Osteocyte (in vitro differentiated cells): ENCODE measurements at places on chromosomes 7 and 10. TPM values are rescaled to one million over a fixed set of nuclear protein-coding genes. Genes with fewer than 3 reads are reported as not detected.
A peak's percentile ranks its signal among the peaks of the same experiment; 100 is the strongest.

Gene CDH23
- not detected in 2 replicates for total RNA-seq

Gene TSPAN33
- total RNA-seq: 0.39 and 1.2 TPM in 2 replicates

Gene MBL2
- not detected in 2 replicates for total RNA-seq

Gene MYOZ1
- total RNA-seq: 0.59 and 0.78 TPM in 2 replicates

Gene MAPK8
- total RNA-seq: 57.1 and 57.9 TPM in 2 replicates

Gene SKIDA1
- 4.3 and 4.9 TPM in 2 replicates for total RNA-seq

Gene ABCB4
- not detected in 2 replicates for total RNA-seq

Gene SGMS1
- total RNA-seq: 20.7 and 21.0 TPM in 2 replicates

Gene OR6B1
- total RNA-seq: not detected in 2 replicates

Gene SCART1
- 3.2 and 4.8 TPM in 2 replicates for total RNA-seq

Gene C10orf53
- total RNA-seq: not detected in 2 replicates

Gene AKR1C2
- not detected in 2 replicates for total RNA-seq

Gene NUB1
- total RNA-seq: 61.7 and 63.0 TPM in 2 replicates

Gene PCBD1
- 36.6 and 40.9 TPM in 2 replicates for total RNA-seq

Gene KNDC1
- not detected in 2 replicates for total RNA-seq

Gene ZPBP
- total RNA-seq: not detected in 2 replicates

Gene CYCS
- total RNA-seq: 61.3 and 65.2 TPM in 2 replicates

- H3K4me3 ChIP-seq: no peak overlapping the region
- H3K27ac ChIP-seq: no peak overlapping the region
- H3K4me1 ChIP-seq: peaks cover 17% of the 10 kb centered on the region
- H3K36me3 ChIP-seq: no peaks in the 10 kb centered on the region
Measured at GRCh38 chr10:78337646-78338391, 304.2 kb downstream of the RPS24 start.

- no peak overlapping the region for H3K4me3 ChIP-seq
- H3K4me1 ChIP-seq: no peaks in the 10 kb centered on the region
- no peak for DNase-seq
- H3K27ac ChIP-seq: no peak overlapping the region
- no peaks in the 10 kb centered on the region for H3K36me3 ChIP-seq
Measured at GRCh38 chr10:112349521-112350085, 24.3 kb upstream of the ACSL5 start.

- no peaks in the 10 kb centered on the region for H3K36me3 ChIP-seq
- peaks cover 8% of the 10 kb centered on the region for H3K27me3 ChIP-seq
- no peak overlapping the region for H3K4me3 ChIP-seq
- peaks cover under 1% of the 10 kb centered on the region for H3K4me1 ChIP-seq
Measured at GRCh38 chr10:29271877-29272276, 17.0 kb upstream of the LYZL1 start.

DNA sequence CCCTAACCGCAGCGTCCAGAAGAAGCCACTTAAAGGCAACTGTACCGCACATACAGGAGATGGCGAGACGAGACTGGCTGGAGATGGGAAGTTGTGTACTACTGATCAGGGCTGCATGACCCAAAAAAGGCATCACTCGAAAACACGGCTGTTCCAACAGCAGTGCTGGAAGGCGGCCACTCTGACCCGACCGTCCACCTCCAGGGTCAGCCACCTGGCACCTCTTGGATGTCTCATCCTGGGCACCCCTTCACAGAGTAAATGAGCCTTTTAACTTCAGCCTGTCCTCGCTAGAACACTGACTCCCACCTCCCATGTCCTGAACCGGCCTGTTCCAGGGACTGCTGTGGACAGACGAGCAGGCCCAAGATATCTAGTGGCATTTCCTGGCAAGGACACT lies 180.7 kb downstream of the DIP2C start:
- H3K27me3 ChIP-seq: no peaks in the 10 kb centered on the region
- H3K4me3 ChIP-seq: no peak overlapping the region
- H3K4me1 ChIP-seq: peaks cover 10% of the 10 kb centered on the region

GRCh38 chr10:114801411-114801813 lies 20.2 kb upstream of the FHIP2A start:
- H3K4me1 ChIP-seq: peaks cover 2% of the 10 kb centered on the region
- H3K27me3 ChIP-seq: no peaks in the 10 kb centered on the region
- DNase-seq: no peak
- H3K27ac ChIP-seq: no peak overlapping the region
- H3K4me3 ChIP-seq: no peak overlapping the region

- H3K36me3 ChIP-seq: peaks cover 14% of the 10 kb centered on the region
- no peak for DNase-seq
- no peaks in the 10 kb centered on the region for H3K27me3 ChIP-seq
- no peak overlapping the region for H3K27ac ChIP-seq
- H3K4me3 ChIP-seq: no peak overlapping the region
- H3K4me1 ChIP-seq: peaks cover 2% of the 10 kb centered on the region
Measured at GRCh38 chr7:105130580-105130979, 116.6 kb downstream of the KMT2E start.

DNA sequence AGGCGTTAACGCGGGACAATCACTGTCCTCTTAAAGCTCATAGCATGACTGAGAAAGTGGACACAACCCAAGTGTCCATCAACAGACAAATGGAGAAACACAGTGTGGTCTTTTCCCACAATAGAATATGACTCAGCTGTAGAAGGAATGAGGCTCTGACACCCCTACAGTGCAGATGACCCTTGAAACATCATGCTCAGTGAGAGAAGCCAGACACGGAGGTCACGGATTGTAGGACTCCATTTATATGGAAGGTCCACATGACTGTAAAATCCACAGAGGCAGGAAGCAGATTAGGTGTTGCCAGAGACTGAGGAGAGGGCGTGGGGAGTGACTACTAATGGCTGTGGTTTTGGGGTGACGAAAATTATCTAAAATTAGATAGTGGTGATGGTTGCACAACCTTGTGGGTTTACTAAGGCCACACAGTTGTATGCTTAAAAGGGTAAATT lies 6.1 kb upstream of the NCAPG2 start:
- H3K27ac ChIP-seq: no peak overlapping the region
- no peak overlapping the region for H3K4me3 ChIP-seq
- peaks cover 6% of the 10 kb centered on the region for H3K4me1 ChIP-seq
- no peaks in the 10 kb centered on the region for H3K36me3 ChIP-seq
- no peak for DNase-seq

DNA sequence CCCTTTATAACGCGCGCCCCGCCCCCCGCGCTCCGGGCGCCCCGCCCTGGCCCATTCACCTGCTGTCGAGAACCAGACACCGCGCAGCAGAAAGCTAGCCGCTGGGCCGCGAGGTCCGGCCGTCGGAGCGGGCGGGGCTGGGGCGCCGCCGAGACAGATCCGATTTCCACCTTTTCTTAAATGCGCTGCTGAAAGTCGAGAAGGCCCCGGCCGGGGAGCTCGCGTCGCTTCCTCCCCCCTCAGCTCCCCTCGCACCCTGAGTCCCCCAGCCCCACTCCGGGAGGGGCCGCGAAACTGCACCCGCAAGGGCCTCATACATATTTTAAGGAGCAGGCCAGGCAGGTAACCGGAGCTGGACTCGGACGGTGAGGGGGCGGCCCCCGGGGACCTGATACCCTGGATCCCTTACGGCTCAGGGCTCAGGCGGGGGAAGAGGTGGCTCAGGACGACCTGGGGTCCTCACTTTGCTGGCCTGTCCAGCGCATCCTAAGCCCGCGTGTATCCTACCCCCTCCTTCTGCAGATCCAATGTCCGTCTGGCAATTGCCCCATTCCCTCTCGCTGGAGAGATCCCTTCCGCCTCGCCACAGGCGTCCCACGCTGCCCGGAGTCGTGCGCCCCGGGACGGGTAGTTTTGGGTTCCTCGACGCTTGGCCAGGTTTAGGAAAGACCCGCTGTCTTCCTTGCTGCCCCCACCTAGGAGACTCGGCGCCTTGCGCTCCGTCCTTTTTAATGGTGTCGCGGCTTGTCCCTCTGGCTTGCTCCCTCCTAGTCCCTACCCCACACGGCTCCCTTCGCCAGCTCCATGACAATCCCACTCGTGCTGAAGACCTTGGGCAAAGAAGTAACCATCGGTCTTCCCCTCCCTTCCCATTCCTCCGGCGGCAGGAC lies 170.6 kb downstream of the UBE2H start:
- no peaks in the 10 kb centered on the region for H3K36me3 ChIP-seq
- H3K4me1 ChIP-seq: peaks cover 34% of the 10 kb centered on the region
- peaks cover 73% of the 10 kb centered on the region for H3K27me3 ChIP-seq
- H3K27ac ChIP-seq: no peak overlapping the region
- H3K4me3 ChIP-seq: peak overlapping the region; percentile 7
- no peak for DNase-seq

DNA sequence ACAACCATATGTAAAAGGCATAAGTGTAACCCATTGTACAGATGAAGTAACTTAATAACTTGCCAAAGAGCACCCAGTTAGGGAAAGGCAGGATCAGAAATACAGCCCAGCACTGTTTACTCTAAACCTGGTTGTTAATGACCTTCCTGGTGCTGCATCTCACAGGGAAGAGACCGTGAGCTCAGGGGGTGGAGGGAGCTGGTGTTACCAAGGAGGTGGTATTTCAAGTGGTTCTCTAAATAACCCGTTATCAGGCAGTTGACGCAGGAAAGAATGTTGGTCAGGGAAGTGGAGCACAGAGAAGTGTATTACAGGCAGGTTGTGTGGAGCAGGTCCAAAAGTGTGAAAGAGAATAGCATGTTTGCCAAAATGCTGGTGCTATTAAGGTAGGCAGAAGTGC lies 4.4 kb upstream of the ST7 start:
- DNase-seq: no peak
- H3K4me3 ChIP-seq: no peak overlapping the region
- H3K36me3 ChIP-seq: no peaks in the 10 kb centered on the region
- no peak overlapping the region for H3K27ac ChIP-seq
- H3K27me3 ChIP-seq: no peaks in the 10 kb centered on the region
- peaks cover 12% of the 10 kb centered on the region for H3K4me1 ChIP-seq

DNA sequence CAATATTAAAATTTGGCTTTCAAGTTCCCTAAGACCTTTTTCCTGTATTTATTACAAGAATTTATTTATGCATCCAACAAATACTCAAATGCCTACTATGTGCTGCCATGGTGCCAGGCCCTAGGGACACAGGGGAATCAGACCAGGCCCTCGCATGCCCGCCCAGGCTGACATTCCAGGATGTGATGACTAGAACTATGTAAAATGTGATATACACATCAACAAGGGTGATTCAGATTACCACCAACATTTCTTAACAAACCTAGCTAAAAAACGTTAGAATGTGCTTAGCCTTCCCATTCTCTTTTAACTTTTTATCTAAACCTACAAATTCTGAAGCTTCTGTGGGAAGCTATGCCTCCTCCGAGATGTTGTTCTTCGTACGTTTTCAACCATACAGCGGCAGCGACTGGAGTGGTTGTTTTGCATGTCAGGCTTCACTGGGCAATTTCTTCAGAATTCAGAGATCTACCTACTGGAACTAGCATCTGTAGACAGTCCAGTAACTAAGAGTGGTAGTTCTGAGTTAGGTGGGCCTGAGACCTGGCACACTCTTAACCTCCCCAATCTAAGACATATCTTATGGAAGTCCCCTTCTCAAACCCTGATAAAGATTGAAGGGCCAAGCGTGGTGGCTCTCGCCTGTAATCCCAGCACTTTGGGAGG lies 22.1 kb downstream of the GNA12 start:
- H3K4me1 ChIP-seq: peaks cover 89% of the 10 kb centered on the region
- peaks cover 9% of the 10 kb centered on the region for H3K36me3 ChIP-seq
- H3K27me3 ChIP-seq: no peaks in the 10 kb centered on the region
- H3K4me3 ChIP-seq: no peak overlapping the region
- peak overlapping the region; percentile 90 for H3K27ac ChIP-seq

- peaks cover 7% of the 10 kb centered on the region for H3K4me1 ChIP-seq
- peaks cover 6% of the 10 kb centered on the region for H3K27me3 ChIP-seq
- H3K4me3 ChIP-seq: no peak overlapping the region
- H3K27ac ChIP-seq: no peak overlapping the region
Measured at GRCh38 chr10:61404751-61405150, 48.4 kb downstream of the TMEM26 start.

DNA sequence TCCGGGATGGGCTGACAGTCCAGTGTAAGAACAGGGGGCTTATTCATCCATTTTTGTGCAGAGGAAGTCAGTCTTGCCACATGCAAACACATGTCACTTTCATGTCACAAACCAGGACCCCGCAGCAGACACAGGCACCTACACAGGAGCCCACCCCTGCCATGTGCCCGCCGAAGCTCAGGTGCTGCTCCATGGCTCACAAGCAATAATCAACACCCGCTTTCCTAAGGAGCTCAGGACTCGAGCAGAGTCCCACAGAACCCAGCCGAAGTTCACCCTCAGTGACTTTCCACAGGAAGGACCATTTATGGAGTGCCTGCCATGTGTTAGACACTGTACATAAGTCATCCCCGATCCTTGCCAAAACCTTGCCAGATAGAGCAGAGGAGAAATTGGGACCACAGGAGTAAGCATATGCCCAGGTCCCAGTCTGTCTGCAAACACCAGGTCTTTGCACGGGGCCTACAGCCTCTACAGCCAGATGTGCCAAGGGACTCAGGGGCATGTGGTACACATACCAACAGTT lies 99.4 kb downstream of the EBF3 start:
- H3K27me3 ChIP-seq: no peaks in the 10 kb centered on the region
- H3K4me3 ChIP-seq: no peak overlapping the region
- no peak for DNase-seq

DNA sequence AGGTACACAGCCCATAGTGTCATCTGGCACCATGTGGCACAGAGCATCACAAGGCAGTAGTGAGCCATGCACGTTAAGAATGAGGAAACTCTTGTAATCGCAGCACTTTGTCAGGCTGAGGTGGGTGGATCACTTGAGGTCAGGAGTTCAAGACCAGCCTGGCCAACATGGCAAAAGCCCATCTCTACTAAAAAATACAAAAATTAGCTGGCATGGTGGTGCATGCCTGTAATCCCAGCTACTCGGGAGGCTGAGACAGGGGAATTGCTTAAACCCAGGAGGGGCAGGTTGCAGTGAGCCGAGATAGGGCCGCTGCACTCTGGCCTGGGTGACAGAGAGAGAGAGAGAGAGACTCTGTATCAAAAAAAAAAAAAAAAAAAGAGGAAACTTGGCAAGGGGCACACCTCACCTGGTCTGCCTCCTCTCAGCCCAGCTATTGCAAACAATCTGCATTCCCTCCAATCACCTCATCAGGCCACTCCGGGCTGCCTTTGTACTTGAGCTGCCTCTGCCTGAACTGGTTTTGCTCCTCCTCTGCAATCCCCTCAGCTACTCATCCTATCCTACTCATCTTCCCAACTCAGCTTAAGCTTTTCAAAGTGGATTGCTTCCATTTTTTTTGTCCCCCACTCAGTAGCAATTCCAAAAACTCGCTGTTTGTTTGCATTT lies 46.0 kb upstream of the OPTN start:
- peaks cover 4% of the 10 kb centered on the region for H3K4me1 ChIP-seq
- peak; percentile 53 for DNase-seq
- H3K27me3 ChIP-seq: peaks cover 30% of the 10 kb centered on the region
- H3K36me3 ChIP-seq: no peaks in the 10 kb centered on the region
- H3K4me3 ChIP-seq: no peak overlapping the region

GRCh38 chr10:97399843-97400545 lies 1.1 kb downstream of the RRP12 start:
- peak overlapping the region; percentile 97 for H3K27ac ChIP-seq
- H3K4me3 ChIP-seq: peak overlapping the region; percentile 90
- peaks cover 11% of the 10 kb centered on the region for H3K4me1 ChIP-seq
- peaks cover 5% of the 10 kb centered on the region for H3K36me3 ChIP-seq
- H3K27me3 ChIP-seq: no peaks in the 10 kb centered on the region

GRCh38 chr7:82859106-82859850 lies 303.4 kb downstream of the PCLO start:
- peaks cover 9% of the 10 kb centered on the region for H3K4me1 ChIP-seq
- no peak for DNase-seq
- no peak overlapping the region for H3K27ac ChIP-seq
- H3K36me3 ChIP-seq: no peaks in the 10 kb centered on the region
- no peak overlapping the region for H3K4me3 ChIP-seq

- no peak for DNase-seq
- H3K27me3 ChIP-seq: no peaks in the 10 kb centered on the region
- peak overlapping the region; percentile 56 for H3K4me3 ChIP-seq
- no peaks in the 10 kb centered on the region for H3K36me3 ChIP-seq
- peak overlapping the region; percentile 40 for H3K27ac ChIP-seq
- peaks cover 39% of the 10 kb centered on the region for H3K4me1 ChIP-seq
Measured at GRCh38 chr7:27921081-27921836, 181.3 kb downstream of the TAX1BP1 start.
